ENCODE measurements at places on chromosomes 11 and 22.

GRCh38 chr11:9460322-9461062 lies at the start of gene ZNF143:
ZNF143 (plus strand) TSS chr11:9461012; CDS start chr11:9471309, 10,297 bp downstream.
- DNase-seq = peak; percentile 100

GRCh38 chr11:34104680-34105078 lies 750 bp upstream of the NAT10 start:
- DNase-seq = no peak

- no peak for DNase-seq
Measured at GRCh38 chr22:41827671-41828070, 5.2 kb upstream of the SREBF2 start.

DNA sequence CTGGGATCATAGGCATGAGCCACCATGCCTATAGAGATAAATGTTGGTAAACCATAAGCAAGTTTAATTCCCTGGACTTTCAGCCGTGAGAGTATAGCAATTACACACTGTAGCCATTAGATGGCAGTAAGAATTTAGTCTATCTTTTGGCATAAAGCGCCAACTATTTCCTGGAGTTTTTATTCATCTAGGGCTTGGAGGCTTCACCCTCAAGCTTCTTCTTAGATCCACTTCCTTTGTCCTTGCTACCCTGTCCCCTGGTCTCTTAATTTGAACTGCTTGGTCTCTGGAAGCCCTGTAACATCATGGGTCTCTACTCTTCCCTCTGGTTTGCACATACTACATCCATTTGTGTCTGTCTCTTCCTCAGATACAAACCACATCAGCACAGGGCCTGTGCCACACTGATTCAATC lies 38.2 kb downstream of the OR10A6 start:
- no peak for DNase-seq

GRCh38 chr22:44727709-44728108 lies 24.7 kb upstream of the ARHGAP8 start:
- no peak for DNase-seq

GRCh38 chr22:50136581-50137015 lies 33.9 kb upstream of the PANX2 start:
- no peak for DNase-seq

DNA sequence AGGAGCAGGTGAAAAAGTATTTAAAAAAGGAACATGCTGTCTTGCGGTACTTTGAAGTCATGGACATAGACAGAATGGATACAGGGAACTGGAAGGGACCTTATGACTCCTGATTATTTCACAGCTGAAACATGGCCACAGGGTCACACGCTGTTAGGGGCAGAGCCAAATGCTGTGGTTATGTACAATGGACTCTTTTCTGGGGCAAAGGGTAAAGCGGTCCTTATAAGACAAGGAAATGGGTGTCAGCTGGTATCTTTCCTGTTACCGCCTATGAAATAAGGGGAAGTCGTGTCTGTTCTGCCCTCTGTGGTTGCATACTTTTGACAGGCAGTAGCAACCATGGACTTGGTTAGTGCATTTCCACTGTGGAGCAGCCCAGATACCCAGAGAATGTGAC lies 12.8 kb upstream of the ST14 start:
- no peak for DNase-seq

DNA sequence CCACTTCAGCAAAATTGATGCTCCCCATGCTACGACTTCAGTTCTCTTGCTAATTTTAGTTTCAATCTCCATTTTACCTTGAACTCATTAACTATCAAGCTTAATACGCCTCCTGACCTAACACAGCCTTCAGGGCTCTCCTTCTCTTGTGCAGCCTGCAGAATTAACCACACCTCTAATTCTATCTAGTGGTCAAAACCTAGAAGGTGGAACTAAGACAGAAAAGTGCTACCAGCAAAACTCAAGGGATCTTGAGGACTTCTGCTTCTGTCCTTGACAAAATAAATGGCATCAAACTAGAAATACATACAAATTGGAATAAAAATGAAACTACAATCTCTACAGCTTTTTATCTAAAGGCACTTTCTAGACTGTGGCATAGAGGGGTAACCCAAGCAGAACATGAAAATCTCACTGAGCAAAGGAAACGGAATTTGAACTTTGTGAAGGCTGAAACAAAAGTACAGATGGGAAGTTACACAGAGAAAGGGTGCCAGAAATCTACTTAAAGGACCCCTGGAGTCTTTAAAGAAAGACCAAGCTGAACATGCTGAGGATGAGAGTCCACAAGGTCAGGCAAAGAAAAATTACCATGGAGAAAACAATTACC lies 10.7 kb downstream of the CWF19L2 start:
- DNase-seq = no peak

GRCh38 chr11:119617340-119617713 lies 111.7 kb downstream of the NECTIN1 start:
- no peak for DNase-seq

GRCh38 chr22:37083914-37084313 lies 25.6 kb downstream of the TMPRSS6 start:
- DNase-seq = no peak

DNA sequence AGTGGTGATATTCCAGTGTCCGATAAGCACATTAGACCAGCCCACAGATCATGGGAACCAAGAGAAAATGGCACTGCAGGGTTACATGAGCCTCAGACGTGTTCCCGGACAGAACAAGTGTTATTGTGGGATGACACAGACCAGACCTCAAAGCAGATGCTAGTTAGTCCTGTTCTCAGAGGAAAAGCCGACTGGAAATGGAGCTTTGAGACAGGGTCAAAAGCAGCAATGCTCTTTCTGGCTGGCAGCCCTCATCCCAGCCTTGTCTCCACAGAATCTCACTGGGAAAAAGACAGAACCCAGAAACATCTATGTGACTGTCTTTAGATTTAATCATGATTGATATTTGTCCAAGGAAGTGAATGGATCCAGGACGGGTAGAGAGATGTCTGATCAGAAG lies 506.8 kb downstream of the INSC start:
- DNase-seq = no peak

DNA sequence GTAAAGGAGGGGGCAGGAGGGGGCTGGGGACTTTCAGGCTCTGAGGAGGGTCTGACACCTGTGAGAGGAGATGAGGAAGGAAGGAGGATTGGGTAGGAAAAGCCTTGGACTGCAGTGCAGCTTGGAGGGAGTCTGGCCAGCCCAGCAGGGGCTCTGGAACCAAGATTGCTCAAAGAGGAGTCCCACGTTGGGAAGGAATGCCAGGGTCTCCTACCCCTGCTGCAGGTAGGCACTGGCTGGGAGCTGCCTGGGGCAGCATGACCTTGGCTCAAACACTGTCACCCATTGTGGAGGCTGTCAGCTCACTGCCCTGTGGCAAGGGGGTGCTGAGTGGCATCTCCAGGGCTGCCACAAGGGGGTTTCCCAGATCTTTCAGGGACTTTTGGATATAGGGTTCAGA lies 94.5 kb downstream of the RPS6KA4 start:
- DNase-seq = no peak

Data from activated naive CD4-positive, alpha-beta T cell (primary cell).